ENCODE measurements at places on chromosomes 2 and 18. TPM values are rescaled to one million over a fixed set of nuclear protein-coding genes. Genes with fewer than 3 reads are reported as not detected.

The SANBR gene
- 5.5 TPM for total RNA-seq

The RAB17 gene
- 0.63 TPM for total RNA-seq

The AFF3 gene
- 7.4 TPM for total RNA-seq

The MRPL30 gene
- total RNA-seq, result 27.2 TPM

The MROH2A gene
- not detected for total RNA-seq

The PDE11A gene
- total RNA-seq, result 0.81 TPM

The ADCYAP1 gene
- total RNA-seq, result 4.6 TPM

The ORC4 gene
- total RNA-seq, result 49.7 TPM

The ARHGEF33 gene
- under 0.01 TPM for total RNA-seq

The CKAP2L gene
- total RNA-seq, result 0.63 TPM

The RAPH1 gene
- total RNA-seq, result 6.7 TPM

The RGPD4 gene
- not detected for total RNA-seq

The KIDINS220 gene
- 47.8 TPM for total RNA-seq

The C2orf80 gene
- total RNA-seq, result not detected

The HTR2B gene
- total RNA-seq, result 2.0 TPM

The IHH gene
- total RNA-seq, result not detected

The CD8B2 gene
- total RNA-seq, result not detected

The CNTNAP5 gene
- total RNA-seq, result not detected

The PAX3 gene
- not detected for total RNA-seq

The COA5 gene
- total RNA-seq, result 8.5 TPM

The SPATA3 gene
- not detected for total RNA-seq

The SGPP2 gene
- 1.8 TPM for total RNA-seq

The ANKRD29 gene
- total RNA-seq, result 0.81 TPM

The MAP3K19 gene
- not detected for total RNA-seq

The NDC80 gene
- 1.0 TPM for total RNA-seq

The PPIG gene
- 11.6 TPM for total RNA-seq

The ACMSD gene
- not detected for total RNA-seq

The NEU2 gene
- not detected for total RNA-seq

The PIEZO2 gene
- 5.3 TPM for total RNA-seq

The ALPP gene
- not detected for total RNA-seq

The MYL1 gene
- not detected for total RNA-seq

The NMUR1 gene
- total RNA-seq, result 0.13 TPM

The GNAL gene
- total RNA-seq, result 4.3 TPM

The GBX2 gene
- 0.89 TPM for total RNA-seq

The SERPINB10 gene
- not detected for total RNA-seq

The LAMA1 gene
- total RNA-seq, result 17.5 TPM

The REG3A gene
- not detected for total RNA-seq

Measured in mesangial cell (primary cell).